ENCODE measurements at places on chromosomes 5 and 9. TPM values are rescaled to one million over a fixed set of nuclear protein-coding genes. Genes with fewer than 3 reads are reported as not detected.

The BASP1 gene
- 358 TPM for polyA plus RNA-seq

The IGFBPL1 gene
- polyA plus RNA-seq, result 218 TPM

The RALGPS1 gene
- polyA plus RNA-seq, result 25.3 TPM

The CKMT2 gene
- polyA plus RNA-seq, result 5.3 TPM

The RPL12 gene
- polyA plus RNA-seq, result 3,352 TPM

The ANGPTL2 gene
- 14.9 TPM for polyA plus RNA-seq

The FAM153A gene
- 0.48 TPM for polyA plus RNA-seq

The NUTM2F gene
- not detected for polyA plus RNA-seq

The LCN10 gene
- 3.5 TPM for polyA plus RNA-seq

The HDHD3 gene
- 26.3 TPM for polyA plus RNA-seq

The DOK3 gene
- polyA plus RNA-seq, result 1.8 TPM

The DRD1 gene
- polyA plus RNA-seq, result 0.44 TPM

- DNase-seq, result no peak
Measured at GRCh38 chr9:133543772-133544467, 9.4 kb downstream of the ADAMTSL2 start.

DNA sequence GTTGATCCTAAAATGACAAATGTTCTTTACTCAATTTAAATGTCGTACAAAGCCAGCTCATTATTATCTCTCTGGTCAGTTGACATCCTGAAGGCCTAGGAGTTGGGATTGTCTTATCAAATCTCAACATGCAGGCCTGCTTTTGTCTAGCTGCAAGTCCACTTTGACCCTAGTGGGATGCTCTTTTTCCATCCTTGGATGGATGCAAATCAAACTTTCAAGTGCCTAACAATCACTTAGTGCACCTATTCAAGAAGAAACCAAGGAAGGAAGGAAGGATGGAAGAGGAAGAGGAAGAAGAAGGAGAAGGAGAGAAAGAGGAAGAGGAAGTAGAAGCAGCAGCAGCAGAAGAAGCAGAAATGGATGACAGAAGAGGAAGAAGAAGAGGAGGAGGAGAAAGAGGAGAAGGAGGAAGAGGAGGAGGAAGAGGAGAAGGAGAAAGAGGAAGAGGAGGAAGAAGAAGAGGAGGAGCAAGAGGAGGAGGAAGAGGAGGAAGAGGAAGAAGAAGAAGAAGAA is 109.6 kb downstream of the PIK3R1 start:
- no peak for DNase-seq

- DNase-seq, result no peak
Measured at GRCh38 chr5:138910546-138911185, 35.5 kb upstream of the LRRTM2 start.

DNA sequence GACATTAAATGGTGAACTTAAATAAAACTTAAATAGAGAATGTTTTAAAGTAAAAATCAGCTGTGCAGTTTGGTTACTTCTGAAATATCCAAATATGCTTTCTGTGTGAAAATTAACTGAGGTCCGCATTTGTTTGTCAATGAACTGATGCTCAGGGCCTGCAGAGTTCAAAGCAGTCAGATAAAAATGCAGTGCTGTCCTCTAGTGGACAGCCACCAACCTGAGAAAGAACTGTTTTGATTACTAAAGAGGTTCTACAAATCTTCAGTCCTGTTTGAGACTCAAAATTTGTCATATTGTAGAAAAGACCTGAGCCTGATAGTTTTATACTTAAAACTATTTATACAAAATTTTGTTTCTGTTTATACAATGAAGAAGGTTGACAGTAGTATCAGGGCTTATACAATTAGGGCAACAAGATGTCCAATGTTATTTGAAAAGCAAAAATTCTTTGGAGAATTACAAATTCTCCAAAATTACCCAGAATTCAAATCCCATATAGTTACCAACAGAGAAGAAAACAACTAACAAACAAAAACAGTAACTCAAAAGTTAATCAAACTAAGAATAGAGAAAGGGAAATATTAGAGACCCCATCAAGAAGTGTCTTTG is 232.3 kb upstream of the TBCA start:
- DNase-seq, result peak; percentile 81

DNA sequence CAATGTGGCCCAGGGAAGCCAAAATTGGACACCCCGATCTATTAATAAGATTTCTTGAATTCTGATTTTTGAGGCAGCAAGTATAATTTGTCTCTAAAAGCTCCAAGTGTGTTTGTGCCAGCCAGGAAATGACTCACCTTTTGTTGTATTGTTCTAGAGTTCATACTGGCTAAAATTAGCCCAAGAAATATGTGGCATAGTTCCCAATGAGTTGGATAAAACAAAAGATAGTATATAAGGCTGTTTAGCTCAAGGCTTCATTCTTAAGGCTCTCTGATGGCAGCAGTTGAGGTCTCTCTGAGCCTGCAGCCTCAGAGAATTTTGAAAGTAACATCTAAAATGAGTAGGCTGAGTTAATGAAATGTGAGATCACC is 21.6 kb downstream of the HMGXB3 start:
- no peak for DNase-seq

- peak; percentile 30 for DNase-seq
Measured at GRCh38 chr5:72066705-72067107, 40.6 kb upstream of the MAP1B start.

- DNase-seq, result no peak
Measured at GRCh38 chr9:97462914-97463313, 38.6 kb upstream of the TMOD1 start.

DNA sequence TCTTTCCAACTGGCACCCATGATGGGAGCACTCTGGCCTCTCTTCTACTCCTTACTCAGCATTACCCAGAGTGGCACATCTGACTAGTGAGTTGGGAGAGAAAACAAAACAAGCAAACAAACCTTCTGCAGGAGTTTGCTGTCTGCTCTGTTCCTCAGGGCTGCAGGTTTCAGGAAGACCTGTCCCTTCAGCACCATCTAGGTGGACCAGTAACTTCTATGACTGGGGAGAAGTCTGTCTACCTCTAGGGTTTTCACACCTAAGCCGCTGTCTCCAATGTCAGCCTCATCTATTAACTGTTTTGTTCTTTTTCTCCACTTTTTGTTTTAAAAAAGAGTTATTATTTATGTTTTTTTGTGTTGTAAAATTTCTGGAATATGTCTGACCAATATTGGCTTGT is 58.7 kb downstream of the RAB3C start:
- DNase-seq, result no peak

GRCh38 chr9:110847671-110848070 is 179.1 kb downstream of the MUSK start:
- no peak for DNase-seq

DNA sequence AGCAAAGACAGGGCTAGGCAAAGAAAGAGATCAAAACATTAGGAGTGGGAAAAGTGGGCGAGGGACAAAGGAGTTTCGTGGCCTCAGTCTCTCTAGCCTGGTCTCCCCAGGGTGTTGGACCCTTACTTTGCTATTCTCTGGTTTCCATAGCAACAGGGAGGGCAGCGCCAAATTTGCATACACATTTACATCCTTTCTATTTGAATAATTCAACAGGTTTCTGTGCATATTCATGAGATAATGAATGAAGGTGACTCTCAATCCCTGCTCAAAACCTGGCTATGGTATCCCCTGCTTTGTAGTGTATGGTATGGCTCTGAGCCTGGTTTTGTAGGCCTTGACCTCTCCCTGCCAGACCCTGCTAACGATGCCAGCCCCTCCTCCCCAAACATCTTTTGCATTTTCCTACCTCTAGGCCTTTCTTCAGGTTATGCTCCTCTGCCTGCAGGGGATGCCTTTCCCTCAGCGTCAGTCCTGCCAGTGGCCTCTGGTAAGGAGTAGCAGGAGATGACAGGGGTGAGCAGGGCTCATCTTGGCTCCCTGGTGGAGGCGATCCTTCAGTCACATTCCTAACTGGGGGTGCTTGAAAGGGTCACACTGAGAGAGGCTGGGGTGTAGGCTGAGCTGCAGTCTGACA is 9.8 kb downstream of the RPP25L start:
- peak; percentile 75 for DNase-seq

- DNase-seq, result no peak
Measured at GRCh38 chr5:58087123-58087522, 372.8 kb downstream of the PLK2 start.

GRCh38 chr5:149635394-149635793 is 54.1 kb downstream of the ARHGEF37 start:
- DNase-seq, result no peak

GRCh38 chr9:127835991-127836516 is 18.4 kb downstream of the ENG start:
- no peak for DNase-seq

DNA sequence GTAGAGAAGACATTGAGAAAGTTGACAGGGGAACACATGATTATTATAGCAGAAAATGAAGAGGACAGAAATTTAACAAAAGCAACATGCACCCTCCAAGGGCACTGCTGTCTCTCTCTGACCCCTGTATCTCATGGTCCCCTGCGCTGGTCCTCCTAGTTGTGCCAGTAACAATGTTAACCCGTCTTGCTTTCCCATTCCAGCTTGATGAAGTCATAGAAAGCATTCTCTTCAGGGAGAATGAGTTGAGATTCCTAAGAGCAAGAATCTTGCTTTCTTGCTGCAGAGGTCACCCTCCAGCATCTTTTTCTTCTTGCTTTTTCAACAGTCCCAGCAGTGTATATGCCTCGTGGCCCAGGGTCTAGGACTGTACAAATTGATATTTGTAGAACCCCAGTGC is 279.6 kb upstream of the ADAMTSL1 start:
- DNase-seq, result no peak

DNA sequence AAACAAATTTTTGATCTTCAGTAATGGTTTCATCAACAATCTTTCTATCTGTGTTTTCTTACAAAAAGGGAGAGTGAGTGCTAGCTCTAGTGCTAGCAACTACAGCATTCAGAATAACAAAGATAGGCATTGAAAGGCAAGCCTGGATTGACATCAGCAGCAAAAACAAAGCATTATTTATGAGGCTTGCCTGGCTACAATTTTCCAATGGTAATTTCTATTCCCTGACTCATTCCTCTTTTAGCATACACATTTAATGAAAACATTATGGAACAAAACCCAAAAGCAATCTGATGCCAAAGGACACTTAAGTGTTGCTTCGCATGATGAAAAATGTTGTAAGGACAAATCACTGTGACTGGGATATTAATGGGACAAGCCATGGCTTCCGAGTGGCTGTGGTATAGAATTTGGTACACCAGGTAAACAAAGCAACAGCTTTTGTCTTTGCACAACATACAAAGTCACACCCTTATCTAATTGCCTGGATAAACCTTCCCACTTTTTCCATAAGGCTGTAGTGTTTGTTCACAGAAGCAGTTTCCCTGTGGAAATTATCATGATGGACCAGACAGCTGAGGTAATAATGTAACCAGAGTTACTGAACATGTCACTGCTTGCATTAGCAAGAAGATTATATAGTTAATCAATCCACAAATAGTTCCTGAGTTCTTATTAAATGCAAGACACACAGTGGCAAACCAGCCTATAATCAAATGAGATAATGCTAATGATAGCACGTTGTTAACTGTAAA is 179.8 kb upstream of the EDIL3 start:
- DNase-seq, result peak; percentile 42

DNA sequence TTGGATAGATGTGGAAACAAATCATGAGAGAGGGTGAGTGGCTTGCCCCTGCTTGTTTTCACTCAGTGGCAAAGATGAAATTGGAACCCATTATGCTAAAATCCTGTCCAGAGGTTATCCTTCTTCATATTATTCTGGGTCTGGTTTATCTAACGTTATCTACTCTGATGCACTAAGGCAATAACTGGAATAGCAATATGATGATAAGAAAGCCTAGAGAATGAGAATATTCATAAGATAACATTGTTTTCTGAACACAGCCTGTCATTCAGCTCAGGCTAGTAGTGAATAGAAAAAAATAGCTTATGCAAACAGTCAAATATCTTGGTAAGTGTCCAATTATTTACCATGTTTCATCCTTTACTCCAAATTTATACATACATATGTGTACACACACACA is 132.0 kb upstream of the C6 start:
- no peak for DNase-seq

- DNase-seq, result no peak
Measured at GRCh38 chr5:154071799-154072413, 33.1 kb downstream of the MFAP3 start.

GRCh38 chr9:34547960-34548611 is 25.3 kb upstream of the ENHO start:
- peak; percentile 91 for DNase-seq

DNA sequence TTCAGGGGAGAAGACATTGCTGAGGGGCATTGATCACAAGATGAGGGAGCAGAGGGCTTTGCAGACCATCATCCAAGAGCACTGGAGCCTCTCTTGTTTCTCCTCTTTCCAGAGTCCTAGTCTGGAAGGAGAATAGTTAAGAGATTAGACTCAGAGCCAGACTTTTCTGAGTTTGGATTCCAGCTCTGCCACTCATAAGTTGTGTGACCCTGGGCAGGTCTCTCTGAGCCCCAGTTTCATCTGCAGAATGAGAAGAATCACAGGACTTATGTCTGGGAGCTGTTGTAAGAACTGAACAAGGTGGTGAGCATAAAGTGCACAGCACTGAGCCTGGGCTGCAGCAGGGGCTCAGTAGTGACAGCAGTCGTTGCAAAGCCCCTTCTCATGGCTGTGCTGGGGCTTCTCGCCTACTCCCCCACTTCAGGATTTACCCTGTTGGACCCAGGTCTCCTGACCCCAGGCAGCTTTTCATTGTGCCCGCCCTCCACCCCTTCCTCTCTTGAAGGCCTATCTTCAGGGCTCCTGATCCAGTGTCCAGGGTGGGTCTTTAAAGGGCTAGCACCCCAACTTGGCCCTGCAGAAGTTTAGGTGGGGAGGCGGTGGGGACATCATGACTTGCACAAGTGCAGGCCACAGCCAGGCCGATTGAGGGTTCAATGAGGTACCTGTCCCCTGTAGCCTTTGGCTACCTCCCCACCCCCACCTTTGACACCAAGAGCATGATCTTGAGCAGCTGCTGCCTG is 1.5 kb downstream of the SYNPO start:
- DNase-seq, result no peak

GRCh38 chr5:1915316-1915715 is 32.6 kb upstream of the IRX4 start:
- DNase-seq, result no peak

DNA sequence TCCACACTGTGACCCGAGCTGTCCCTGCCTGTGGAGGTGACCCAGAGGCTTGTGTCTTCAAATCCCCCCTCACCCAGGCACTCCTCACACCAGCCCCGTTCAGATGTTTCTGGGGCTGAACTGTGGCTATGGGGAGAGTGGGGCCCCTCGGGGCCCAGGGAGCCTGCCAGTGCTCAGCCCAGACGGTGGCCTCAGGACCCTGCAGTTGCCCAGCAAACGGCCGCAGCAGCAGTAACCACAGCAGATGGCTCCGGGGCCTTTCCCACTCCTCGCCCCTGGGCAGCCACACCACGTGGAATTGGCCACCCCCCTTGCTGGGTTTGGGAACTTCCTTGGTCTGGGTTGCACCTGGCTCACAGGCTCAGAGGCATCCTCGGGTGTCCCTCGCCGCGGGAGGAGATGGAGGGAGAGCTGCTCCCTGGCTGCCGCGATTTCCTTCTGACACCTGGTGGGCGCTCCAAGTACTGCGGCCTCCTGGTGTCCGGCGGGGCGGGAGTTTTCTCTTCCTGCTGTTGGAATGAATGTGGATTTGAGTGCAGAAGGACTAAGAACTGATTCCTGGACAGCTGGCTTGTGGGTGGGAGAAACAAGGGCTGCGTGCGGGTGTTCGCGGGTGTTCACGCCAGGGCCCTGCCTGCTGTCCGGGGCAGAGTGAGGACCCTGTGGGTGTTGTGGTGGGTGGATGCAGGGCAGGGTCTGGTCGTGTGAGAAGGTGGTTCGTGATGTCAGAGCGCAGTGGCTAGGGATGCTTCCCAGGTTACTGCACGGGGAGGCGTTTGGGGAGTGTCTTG is 97.5 kb downstream of the COL5A1 start:
- DNase-seq, result peak; percentile 92
